ENCODE measurements at places on chromosomes 3 and 15.

DNA sequence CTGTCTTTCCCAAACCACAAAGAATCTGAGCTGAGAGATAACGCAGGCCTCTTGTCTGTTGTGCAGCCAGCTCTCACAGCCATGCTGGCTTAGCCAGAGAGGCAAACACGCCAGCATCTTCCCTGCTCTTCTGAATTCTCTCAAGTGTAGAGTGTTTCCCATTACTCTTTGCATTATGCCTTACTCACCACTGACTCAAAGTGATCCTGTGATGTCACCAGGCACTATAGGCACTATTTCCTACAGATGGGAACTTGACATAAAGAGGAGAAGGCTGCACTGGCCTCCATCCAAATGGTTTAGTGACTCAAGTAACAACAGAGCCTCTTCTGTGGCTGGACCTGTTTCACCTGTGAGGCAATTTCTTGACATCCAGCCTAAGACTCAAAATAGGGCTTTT lies 44.4 kb downstream of the PDZRN3 start:
- DNase-seq, result no peak

GRCh38 chr15:85406916-85407315 lies 26.5 kb downstream of the AKAP13 start:
- DNase-seq, result no peak

DNA sequence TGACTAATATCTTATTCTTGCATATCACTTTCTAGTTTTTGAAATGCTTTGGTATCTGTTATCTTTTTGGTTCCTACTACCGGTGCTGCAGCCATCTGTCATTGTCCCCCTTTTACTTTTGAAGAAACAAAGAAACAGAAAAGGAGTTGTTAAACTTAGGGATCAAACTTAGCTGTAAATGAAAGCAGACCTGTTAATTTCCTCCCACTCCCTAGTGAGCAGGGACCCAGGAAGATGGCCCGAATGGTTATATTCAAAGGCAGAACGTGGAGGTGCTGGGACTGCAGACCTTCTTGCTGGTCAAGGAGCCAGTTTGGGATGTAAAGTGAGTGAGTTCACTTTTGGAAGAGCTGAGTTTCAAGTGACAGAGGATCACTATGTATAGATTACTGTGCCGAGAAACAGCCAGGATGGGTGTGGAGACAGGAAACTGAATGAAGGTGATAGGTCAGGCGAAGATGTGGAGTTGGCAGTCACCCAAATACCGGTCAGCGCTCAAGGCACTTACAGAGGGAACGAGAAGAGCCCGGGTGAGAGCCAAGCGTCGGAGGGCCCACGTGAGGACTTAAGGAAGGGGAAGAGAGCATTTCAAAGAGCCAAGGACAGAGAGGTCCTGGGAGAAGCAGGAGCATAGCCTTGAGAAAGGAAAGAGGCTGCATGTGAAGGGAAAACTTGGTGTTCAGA lies 20.1 kb downstream of the KBTBD8 start:
- DNase-seq, result no peak

DNA sequence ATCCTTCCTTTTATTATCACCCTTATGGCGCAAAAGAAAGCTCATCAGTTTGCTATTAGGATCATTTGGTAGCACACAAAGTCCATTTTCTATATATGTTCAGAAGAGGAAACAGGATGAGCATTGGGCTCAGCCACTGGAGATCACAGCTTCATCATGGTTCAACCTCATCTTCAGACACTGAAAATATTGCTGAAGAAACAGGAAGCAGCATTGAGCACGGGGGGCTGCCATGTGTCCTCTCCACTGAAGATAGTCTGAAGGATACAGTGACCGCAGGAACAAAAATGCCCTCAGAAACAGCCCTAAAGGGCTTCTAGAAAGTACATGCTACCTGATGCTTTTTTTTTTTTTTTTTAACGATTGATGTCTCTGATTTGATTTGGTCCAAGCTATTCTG lies 835.3 kb upstream of the CFAP20DC start:
- DNase-seq, result no peak

DNA sequence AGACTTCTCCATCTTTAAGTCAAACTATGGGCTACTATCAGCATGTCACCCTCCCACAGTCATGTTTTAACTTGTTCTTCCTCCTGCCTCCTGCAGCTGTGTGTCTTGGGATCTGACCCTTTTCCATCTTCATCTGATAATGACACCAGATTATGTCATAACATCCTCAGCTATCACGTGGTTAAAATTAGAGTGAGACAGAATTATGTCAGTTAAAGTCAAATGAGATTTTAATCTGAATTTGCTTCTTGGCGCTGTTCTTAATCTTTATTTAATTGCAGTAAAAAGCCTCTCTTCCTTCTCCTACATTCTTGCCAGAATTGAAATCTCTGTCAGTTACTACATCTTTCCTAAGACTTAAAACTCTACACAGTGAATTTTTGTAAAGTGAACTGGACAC lies 107.2 kb downstream of the ARPP21 start:
- no peak for DNase-seq

- DNase-seq, result no peak
These were observed 7.7 kb downstream of the CMTM8 start for GRCh38 chr3:32246079-32246675.

GRCh38 chr3:50572158-50572557 lies 2.8 kb downstream of the HEMK1 start:
- DNase-seq, result peak; percentile 76

GRCh38 chr3:50251220-50251619 lies 15.2 kb downstream of the GNAI2 start:
- peak; percentile 48 for DNase-seq

GRCh38 chr3:173685456-173685855 lies 287.9 kb downstream of the NLGN1 start:
- DNase-seq, result no peak

- no peak for DNase-seq
These were observed 58.9 kb downstream of the ATG7 start for GRCh38 chr3:11331101-11331500.

GRCh38 chr3:24812116-24812515 lies 317.5 kb upstream of the THRB start:
- DNase-seq, result no peak

GRCh38 chr3:71121429-71122167 lies 461.9 kb downstream of the FOXP1 start:
- no peak for DNase-seq

GRCh38 chr15:95894407-95894956 lies 436.0 kb upstream of the NR2F2 start:
- DNase-seq, result no peak

- no peak for DNase-seq
These were observed 76.4 kb downstream of the UBR1 start for GRCh38 chr15:43029476-43029875.
